ENCODE measurements at places on chromosomes 3 and 15.

- peak; percentile 19 for DNase-seq
These were observed 488.7 kb downstream of the RSL24D1 start for GRCh38 chr15:54707805-54708752.

DNA sequence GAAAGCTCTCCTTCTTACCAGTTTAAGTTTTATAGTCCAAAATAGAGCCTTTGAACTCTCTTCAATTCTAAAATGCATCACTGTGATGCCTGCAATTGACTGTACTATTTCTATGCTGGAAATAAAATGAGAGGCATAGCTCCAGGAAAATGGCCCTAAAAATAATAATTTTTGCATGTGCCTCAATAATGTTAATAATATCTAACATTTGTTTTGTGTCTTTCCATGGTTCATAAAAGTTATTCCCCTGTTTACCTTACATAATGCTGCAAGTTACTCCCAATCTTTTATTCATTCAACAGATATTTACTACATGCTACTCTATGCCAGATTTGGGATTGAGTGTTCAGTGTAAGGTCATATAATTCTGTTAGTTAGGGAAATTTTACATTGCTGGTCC lies 574.0 kb downstream of the RBMS3 start:
- DNase-seq: no peak

DNA sequence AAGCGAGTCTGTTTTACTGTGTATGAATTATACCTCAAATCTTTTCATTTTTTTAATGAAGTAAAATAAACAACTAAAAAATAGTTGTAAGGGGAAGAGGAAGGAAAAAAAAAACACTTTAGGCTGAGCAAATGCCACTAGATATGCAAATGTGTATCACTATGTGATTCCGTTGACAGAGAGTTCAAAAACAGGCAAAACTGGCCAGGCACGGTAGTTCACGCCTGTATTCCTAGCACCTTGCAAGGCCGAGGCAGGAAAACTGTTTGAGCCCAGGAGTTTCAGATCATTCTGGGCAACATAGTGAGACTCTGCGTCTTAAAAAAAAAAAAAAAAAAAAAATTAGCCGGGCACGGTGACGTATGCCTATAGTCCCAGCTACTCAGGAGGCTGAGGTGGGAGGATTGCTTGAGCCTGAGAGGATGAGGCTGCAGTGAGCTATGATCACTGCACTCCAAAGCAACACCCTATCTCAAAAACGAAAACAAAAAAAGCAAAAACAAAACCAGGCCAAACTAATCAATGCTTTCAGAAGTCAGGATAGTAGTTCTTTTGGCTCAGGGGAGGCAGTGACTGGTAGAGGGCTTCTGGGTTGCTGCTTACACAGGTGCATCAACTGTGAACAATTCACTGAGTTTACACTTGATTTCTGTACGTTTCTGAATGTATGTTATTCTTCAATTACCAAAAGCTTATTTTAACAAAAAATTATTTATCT lies 7.4 kb downstream of the PRC1 start:
- DNase-seq: no peak

DNA sequence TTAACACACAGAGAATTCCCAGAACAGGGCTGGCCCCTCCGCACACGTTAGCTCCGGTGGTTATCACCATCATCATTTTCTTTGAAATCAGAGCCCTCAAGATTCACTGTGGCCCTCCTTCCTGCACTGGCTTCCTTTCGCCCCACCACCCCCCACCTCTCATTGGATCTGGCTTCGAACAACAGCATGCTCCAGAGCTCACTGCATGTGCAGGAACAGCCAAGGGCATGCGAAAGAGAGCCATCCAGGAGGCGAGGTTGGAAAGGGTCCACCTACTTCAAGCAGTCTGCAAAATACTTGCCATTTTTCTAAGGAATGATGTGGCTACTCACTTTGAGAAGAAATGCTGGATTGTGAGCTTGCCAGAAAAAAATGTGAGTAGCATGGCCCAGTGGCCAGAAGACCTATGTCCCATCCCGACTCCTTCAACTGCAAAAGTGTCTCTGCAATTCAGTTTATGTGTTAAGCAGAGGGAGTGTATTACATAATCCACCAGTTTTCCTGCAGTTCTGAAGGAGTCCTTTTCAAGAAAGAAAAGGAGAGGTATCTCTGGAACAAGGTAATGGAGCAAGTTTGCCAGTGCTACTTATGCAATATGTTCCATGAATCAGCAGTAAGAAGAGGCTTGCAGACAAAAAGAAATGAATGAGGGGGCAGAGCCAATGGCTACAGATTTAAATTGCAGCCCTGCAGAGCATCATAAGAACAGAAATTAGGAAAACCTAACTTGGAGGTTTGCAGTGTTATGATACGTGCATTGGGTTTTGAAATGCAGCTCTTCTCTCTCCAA lies 92.8 kb downstream of the OCA2 start:
- DNase-seq: no peak

GRCh38 chr3:98733053-98733811 lies 29.9 kb upstream of the ST3GAL6 start:
- DNase-seq: peak; percentile 44

DNA sequence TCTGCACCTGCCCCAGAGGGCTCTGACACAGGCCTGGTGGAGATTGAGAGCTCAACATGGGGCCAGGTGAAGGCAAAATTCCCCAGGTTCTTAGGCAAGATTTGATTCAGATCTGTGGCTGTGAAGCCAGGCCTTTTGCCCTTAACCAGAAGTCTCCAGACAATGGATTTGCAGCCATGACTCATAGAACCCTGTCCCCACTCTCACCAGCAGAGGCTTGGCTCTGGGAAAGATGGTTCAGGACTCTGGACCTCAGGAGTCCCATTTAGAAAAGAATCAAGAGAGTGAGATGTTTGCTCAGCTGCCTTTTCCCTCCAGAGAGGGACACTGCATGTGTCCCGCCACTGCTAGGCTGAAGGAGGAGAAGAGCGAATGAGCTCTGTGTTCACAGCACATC lies 361.4 kb upstream of the ICE2 start:
- DNase-seq: no peak

DNA sequence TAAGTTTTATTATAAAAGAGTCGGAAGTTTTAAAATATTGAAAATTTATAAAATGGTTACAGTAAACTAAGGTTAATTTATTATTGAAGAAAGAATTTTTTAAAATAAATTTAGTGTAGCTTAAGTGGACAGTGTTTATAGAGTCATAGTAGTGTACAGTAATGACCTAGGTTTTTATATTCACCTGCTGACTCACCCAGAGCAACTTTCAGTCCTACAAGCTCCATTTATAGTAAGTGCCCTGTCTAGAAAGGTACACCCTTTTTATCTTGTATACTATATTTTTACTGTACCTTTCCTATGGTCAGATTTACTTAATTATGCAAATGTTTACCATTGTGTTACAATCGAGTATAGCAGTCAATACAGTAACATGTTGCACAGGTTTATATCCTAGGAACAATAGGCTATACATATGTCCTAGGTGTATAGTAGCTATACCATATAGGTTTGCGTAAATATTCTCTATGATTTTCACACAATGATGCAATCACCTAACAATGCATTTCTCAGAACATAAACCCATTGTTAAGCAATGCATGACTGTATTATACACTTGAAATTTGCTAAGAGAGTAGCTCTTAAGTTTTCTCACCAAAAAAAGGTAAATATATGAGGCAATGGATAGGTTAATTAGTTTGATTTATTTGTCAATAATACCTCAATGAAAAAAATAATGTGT lies 106.9 kb upstream of the CD96 start:
- DNase-seq: no peak

DNA sequence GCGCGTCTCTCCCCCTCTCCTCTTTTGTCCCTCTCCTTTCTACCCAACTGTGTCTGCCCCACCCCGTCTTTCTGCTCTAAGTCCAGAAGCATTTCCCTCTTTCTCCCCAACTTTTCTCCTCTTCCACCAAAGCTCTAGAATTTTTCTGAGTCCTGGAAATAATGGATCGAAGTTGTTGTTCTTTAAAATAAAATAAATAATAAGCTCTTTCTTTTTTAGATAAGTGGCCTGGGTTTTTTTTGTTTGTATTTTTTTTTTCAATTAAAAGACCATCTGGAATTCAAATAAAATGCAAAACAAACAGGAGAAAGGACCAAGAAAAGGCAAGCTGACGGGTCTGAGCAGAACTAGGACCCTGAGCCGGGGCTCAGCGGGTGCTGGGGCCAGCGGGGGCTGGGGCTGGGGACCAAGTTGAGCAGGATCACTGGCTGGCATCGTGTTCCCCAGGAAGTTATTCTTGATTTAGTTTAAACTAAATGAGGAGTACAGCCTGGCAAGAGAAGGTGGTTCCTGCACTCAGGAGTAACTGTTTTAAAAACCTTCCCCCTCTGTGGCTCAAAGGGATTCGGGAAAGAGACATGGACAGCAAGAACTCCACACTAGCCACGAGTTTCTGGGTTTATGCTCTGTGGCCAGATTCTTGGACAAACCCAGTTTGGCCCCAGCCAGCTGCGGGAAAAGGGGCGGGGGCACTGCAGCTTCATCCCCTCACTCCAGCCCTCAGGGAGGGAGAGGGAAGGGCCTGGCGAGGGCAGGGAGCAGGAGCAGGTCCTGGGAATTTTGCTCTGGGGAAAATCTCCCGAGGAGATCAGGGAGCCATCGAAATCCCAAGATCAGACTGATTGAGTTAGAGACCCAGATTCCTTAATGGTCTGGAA lies 8.4 kb downstream of the GATA2 start:
- no peak for DNase-seq

GRCh38 chr15:51135276-51135675 lies 40.6 kb upstream of the TNFAIP8L3 start:
- no peak for DNase-seq

DNA sequence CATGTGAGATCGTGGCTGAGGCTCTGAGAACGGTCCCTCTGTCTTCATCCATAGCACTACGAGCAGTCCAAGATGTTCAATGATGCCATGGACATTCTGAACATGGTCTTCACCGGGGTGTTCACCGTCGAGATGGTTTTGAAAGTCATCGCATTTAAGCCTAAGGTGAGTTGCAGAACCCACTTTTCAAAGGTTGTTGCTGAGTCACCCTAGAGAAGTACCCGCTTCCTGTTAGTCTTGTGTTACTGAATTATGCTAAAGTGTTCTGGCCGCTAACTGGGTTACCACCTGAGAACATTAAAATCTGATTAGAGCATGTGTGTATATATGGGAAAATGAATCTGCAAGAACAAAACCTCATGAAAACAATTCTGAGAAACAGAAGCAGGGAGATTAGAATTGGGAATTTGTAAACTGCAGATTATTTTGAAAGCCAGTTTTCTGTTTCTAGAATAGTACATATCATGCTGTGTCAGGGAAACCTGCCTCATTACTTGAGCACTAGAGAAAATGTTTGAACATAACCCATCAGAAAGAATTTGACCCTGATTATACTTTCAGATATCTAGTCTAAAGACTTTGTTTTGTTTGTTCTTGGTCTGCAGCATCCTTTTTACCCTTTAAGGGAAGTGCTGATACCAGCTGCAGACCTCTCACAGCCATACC lies 92.6 kb downstream of the CHDH start:
- DNase-seq: no peak

DNA sequence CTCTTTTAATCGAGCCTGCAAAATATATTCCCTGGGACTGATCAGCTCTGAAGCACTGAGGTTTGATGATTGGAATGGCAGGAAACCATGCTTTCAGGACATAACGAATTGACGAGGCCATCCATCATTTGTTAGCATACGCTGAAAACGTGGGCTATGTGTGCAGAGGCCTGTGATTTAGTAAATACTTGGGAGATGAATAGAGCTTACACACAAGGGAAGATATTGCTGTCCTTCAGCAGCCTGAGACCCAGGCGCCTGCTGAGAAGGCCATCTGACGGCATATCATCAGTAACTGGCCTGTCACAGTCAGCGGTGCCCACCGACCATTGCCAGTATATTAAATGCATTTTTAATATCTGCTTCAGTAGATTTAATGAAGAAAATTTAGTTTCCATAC lies 16.2 kb downstream of the CDIN1 start:
- DNase-seq: no peak

GRCh38 chr15:99514306-99514705 lies 51.5 kb upstream of the MEF2A start:
- no peak for DNase-seq

- DNase-seq: no peak
These were observed 58.0 kb downstream of the EFCAB12 start for GRCh38 chr3:129370248-129370964.

DNA sequence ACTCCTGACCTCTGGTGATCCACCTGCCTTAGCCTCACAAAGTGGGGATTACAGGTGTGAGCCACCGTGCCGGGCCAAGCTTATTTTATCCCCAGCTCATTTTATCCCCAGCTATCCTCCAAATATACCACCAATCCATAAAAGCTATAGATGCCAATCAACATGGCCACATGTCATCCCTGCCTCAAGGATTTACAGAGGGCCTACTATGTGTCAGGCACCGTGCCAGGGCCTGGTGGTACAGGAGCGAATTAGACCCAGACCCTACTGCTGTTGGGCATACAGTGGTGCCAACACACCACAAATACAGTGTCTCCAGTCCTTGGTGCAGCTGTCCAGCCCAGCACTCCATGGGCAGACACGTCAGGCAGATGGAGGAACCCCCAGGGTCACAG lies 73.4 kb downstream of the SCN5A start:
- DNase-seq: no peak

DNA sequence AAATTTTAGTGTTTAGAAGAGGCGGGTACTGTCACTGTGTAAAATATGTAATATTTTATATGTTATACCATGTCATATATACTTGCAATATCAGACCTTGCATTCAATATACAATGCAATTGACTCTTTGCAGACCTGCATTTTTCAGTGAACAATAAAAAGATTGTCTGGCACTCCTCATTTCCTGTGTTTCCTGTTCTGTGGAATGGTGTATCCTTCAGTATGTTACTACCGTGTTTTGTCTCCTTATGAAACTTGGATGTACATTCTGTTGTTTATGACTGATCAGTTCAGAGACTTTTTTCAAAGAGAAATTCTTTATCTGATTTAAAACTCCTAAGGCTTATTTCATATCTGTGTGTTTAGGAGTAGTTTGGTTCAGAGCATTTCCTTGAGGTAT lies 31.5 kb downstream of the APH1B start:
- DNase-seq: no peak

DNA sequence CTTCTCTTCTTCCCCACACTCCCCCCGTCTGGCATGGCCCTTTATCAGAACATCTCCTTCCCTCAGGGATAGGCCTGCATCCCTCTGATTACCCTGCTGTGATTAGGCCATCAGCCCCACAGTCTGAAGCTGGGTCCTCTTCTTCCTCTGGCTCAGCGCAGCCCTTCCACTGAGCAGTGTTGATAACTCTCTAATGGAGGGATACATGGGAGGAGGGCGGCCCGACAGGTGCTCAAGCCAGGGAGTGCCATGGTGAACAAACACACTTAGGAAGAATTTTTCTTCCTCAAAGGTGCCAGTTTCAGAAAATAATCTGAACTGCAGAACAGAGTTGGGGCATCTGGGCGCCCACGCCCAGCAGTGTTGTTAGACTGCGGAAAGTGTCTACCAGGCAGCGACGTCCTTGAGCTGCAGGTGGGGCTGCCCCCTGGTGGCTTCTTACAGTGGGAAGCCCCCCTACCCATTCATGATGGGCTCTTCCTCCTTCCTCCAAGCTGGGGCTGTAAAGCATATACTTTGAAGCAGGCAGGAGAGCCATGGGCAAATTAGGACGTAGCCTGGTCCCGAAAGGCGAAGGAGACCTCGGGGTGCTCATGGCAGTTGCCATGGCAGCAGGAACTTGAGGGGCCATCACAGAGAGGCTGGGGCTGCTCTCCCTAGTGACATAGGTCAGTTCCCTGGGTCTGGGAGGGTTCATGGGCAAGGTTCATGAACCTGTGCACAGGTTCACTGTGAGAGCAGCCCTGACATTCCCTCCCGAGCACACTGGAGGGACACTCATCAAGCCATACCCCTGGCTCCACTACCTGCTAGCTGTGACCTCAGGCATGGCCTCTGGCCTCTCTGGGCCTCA lies 33.2 kb upstream of the NR2C2 start:
- DNase-seq: no peak

- DNase-seq: no peak
These were observed 8.4 kb downstream of the TMOD3 start for GRCh38 chr15:51837792-51838251.

Measured in right cardiac atrium (tissue), 5 donors.